ENCODE measurements at places on chromosomes 4 and X.

DNA sequence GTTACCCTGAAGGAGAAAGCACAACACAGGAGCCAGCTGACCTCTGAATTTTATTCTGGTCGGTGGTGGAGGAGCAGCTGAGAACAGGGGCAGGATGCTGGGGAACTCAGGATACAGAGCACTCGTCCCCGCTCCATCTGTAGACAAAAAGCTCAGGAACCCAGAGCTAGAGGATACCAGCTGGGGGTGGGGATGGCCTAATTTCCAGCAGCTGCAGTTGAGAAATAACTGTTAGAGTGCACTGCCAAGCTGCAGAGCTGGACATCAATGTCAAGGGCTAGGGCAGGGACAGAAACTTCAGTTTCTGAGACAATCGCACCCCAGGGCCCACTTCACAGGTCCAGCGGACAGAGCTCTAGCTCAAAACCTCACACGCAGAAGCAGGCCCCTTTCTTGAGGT lies 122.1 kb upstream of the GUCY1A1 start:
- no peak for DNase-seq

DNA sequence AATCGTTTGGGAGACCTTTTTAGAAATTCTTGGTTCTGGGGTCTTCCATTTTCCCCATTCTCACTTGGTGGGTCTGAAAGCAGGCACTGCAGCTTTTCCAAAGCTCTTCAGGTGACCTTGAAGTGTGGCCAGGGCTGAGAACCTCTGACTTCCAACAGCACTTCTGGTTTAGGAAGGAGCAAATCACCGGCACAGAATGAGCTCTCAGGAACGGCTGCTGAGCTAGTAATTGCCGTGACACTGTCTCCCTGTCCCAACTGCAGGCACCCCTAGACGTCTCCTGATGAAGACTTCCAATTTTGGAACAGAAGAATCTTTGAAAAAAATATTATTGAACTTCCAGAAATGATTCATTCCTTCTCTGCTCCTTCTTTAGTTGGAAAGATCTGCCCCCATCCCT lies 31.3 kb downstream of the CD38 start:
- DNase-seq: no peak

DNA sequence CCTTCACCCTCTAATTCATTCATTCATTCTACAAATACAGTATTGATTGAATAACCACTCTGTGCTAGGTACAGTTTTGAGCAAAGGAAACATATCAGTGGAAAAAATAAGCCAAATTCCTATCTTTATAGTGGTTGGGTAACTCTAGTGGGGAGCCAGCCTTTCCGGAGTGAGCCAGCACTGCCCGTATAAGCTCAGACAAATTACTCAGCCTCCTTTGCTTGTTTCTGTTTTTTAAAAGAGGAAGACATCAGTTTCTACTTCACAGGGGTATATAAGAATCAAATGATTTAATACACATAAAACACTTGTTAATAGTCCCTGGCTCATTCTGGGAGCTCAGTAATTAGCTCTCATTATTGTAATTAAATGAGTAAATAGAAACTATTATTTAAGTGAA lies 238.2 kb upstream of the MAD2L1 start:
- DNase-seq: no peak

- no peak for DNase-seq
Measured at GRCh38 chr4:46994007-46994405, 625 bp upstream of the GABRA4 start.

DNA sequence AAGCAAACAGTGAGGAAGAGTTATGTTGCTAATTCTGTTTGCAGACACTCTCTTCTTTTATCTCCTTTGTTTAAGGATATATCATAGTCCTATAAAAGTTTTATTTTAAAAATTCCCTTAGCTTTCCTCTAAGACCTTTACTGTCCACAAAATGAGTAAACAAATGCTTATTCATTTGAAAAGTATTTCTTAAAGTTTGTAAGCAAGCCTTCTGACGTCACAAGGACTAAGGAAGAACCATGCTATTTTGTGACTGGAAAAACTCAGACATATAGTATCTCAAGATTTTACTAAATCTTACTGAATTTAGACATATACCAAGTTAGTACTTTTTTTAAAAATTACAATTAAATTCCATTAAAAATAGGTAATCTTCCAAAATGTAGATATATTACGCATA lies 5.2 kb upstream of the RBMXL3 start:
- no peak for DNase-seq

- no peak for DNase-seq
Measured at GRCh38 chrX:47232803-47233332, at the start of gene USP11. Gene USP11 (plus strand): TSS chrX:47233009. CDS start chrX:47233044, 35 bp downstream.

DNA sequence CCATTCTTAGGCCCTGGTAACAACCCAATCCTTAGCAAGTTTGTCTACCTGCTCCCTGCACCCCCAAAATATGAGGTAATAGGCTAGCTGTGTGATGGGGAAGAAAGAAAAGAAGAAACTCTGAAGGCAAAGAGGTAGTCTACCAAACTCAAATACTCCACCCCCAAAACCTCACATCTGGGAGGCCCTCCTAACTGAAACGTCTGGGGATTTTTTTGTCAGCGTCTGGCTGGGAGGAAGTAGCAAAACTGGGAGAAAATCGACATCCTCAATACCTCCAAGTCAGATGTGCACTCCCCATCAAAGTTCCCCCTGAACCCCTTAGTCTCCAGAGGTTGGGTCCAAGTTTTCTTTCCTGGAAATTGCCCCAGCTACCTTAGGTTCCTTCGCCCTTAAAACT lies 1.0 kb downstream of the LAMP2 start:
- DNase-seq: no peak

DNA sequence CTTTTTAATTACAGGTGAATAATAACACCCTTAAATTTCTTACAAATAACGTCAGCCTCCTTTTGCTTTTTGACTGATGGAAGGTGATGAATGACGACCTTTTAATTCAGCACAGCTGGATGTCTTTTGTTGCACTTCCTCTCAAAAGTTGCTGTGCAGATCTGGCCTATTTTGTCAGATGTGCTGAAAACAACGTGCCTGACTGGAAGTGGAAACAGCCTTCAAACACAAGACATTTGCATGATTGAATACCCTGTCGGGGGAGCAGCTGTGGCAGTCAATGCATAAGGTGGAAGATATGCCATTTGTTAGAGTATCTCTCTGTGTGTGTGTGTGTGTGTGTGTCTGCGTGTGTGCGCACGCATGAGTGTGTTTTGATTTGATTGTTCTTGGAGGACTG lies 579.7 kb downstream of the SPRY1 start:
- no peak for DNase-seq

DNA sequence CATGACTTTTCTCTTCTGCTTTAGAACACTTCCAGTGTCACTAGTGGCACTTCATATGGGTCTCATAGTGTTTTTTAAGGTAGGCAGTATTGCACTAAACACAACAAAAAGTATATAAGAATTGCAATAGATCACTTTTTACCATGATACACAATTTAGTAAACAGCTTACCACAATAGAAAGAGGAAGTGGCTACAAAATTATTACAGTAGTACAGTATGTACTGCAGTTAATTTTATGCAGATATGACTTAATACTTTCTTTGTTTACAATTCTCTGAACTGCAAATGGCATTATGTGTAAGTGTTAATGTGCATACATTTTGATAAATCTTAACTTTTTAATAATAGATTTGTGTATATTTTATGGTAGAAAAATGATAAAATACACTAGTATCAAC lies 157.3 kb downstream of the RRAGB start:
- DNase-seq: no peak

DNA sequence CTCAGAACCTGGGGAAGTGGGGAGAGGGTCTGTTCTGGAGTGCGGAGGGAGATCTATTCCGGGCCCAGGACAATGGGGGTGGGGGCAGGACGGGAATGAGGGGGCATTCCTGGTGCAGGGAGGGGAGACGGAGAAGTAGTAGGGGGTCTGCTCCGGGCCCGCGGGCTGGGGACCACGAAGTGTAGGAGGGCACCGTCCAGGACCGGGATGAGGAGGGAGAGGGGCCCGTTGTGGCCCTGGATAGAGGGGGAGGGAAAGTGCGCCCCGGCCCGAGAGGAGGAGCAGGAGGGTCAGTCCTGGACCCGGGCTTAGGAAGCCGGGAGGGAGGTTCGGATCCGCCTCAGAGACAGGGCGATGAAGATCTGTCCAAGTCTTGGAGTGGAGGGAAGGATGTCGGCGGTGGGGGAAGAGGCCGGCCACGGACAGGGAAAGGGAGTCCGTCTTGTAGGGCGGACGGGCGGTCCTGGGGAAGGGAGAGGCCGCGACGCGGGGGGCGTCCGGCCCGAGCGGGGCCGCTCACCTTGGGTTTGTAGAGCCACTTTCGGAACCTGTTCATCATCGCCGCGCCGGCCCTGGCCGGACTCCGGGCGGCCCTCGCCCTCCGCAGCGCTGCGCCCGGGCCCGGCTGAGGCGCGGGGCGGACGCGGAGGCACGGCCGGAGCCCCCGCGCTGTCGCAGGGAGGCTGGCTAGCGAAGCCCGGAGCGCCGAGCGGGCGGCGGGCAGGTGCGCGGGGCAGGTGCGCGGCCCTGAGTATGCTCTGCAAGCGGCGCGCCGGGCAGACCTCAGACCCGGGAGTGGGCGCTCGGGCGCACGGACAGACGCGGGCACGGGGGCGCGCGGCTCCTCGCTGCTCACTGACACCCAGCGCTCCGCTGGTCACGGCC lies at the start of gene ZFYVE28:
TSS of gene ZFYVE28 (minus strand) at position 881 of the 885 bp plus-strand sequence. CDS start at position 559, 322 bp downstream.
- DNase-seq: no peak

DNA sequence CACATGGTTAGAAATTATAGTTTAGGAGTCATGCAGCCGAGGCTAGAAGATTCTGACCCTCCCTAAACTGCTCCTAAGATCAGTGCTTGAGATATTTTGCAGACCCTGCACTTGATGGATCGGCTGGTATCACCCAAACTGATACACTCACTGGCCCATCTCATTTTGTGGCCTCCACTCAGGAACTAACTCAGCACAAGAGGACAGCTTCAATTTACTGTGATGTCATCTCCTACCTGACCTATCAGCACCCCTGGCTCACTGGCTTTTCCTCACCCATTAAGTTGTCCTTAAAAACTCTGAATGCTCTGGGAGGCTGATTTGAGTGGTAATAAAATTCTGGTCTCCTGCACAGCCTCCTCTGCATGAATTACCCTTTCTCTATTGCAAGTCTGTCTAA lies 450.9 kb downstream of the PCDH10 start:
- DNase-seq: no peak

- DNase-seq: no peak
Measured at GRCh38 chr4:129344058-129344457, 248.1 kb downstream of the C4orf33 start.

- no peak for DNase-seq
Measured at GRCh38 chr4:124468360-124468759, 244.2 kb downstream of the ANKRD50 start.

GRCh38 chr4:77185686-77186085 lies 28.7 kb downstream of the CCNG2 start:
- no peak for DNase-seq

- DNase-seq: no peak
Measured at GRCh38 chr4:188778905-188779304, 639.7 kb downstream of the TRIML1 start.

DNA sequence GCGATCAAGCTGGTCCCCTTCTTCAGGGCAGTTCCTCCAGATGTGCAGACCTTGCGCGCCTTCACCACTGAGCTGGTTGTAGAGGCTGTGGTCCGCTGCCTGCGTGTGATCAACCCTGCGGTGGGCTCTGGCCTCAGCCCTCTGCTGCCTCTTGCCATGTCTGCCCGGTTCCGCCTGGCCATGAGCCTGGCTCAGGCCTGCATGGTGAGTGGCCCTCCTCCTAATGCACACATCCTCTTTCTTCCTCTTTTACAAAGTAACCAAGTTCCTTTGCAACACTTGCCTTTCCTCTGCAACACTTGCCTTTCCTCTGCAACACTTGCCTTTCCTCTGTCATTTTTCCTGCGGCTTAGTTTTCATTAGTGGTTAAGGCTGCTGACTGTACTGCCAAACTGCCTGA lies 1.8 kb downstream of the CCDC22 start:
- DNase-seq: no peak

DNA sequence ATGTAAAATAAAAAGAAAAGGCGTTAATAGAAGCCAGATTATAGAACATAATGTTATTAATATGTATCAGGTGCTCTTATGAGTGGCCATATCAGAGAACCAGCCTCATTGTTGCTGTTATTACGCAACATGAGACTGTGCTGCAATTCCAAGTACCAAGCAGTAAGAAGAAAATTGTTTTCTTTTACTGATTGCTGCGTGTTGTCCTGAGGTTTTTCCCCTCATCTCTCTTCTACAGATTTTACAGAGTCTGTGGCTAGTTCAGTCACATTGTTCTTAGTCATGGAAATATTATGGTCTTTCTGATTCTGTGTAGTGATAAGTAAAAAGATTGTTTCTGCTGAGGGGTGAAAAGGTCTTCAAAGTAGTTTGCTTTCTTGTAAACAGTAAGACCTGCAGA lies 55.9 kb downstream of the NPNT start:
- no peak for DNase-seq

- no peak for DNase-seq
Measured at GRCh38 chr4:3042226-3042625, 32.1 kb downstream of the HTT-AS start.

DNA sequence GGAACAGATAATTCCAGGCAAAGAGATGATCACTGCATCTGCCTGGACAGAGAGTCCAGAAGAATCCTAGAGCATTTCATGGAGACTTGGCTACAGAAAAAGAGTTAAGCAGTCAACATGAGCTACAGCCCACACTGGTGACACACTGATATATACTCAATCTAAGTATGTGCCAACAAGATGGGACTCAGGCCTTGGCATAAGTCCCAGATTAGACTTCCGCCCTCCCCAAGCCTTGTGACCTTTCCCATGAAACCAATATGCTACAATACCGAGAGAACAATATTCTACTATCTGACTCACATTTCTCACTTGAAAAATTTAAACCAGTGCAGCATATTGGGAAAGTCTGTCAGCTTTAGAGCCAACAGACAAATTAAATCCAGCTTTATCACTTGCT lies 65.7 kb upstream of the SLITRK2 start:
- DNase-seq: no peak

- DNase-seq: no peak
Measured at GRCh38 chr4:117239434-117239833, 154.1 kb upstream of the TRAM1L1 start.

- no peak for DNase-seq
Measured at GRCh38 chr4:122331195-122331594, 47.6 kb upstream of the ADAD1 start.

DNA sequence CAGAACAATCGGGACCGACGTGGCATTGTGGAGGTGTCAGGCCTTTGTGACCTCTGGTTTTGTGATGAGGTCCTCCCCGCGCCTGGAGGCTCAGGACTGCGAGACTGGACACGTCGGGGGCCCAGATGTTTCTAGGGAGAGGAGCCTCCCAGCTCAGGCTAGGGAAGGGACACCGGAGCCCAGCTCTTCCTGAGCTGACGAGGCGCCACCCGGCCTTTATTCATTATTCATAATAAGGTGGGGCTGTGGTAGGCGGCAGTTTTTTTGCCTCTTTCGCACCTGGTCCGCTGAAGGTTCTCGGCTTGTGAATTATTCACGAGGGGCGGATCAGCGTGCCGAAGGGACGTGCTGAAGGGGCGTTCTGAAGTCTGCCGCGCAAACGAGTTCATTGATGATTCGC lies 2.3 kb upstream of the UBA1 start:
- no peak for DNase-seq

Measured in activated CD4-positive, CD25-positive, alpha-beta regulatory T cell treated with anti-CD3 and anti-CD28 coated beads, Interleukin-2, amount 50 U/mL, for 16 hours (primary cell).